Effector memory CD4-positive, alpha-beta T cell (primary cell): ENCODE measurements at places on chromosomes 6 and 20.

DNA sequence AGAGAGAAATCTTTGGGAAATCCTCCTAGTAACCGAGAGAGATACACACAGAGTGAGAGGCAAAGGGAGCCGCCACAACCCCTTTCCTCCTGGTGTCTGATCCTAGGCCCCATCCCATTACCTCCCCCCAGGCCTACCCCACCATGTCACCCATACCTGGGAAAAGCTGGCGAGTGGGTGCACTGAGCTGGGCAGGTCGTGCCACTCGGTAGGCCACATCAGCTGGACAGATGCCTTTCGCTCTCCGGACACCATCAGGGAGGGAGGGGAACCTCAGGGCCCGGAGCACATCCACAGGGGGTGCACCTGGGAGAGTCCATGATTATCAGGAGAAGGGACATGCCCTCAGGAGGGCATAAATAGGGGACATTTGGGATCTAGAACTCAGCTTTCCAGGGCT is 3.1 kb downstream of the COL11A2 start:
- no peak for DNase-seq

- no peak for DNase-seq
Measured at GRCh38 chr6:147509891-147510290, 1.4 kb downstream of the SAMD5 start.

DNA sequence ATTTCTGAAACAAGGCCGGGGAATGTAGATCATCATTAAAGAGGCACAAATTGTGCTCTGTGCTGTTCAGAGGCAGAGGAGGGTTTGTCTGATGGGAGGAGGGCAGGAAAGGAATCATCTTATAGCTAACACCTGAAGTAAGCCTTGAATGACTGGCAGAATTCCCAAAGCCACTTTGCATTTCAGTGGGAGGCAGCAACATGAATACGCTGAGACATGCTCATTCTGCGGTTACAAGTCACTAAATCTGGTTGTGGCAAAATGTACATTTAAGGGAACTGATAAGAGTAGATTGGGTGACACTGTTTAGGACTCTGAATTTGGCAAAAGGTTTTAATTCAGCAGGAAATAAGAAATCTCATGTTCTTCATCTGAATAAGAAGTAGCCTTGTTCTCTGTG is 4.4 kb upstream of the COL19A1 start:
- no peak for DNase-seq

GRCh38 chr20:289693-290083 is 862 bp downstream of the C20orf96 start:
- DNase-seq: no peak

DNA sequence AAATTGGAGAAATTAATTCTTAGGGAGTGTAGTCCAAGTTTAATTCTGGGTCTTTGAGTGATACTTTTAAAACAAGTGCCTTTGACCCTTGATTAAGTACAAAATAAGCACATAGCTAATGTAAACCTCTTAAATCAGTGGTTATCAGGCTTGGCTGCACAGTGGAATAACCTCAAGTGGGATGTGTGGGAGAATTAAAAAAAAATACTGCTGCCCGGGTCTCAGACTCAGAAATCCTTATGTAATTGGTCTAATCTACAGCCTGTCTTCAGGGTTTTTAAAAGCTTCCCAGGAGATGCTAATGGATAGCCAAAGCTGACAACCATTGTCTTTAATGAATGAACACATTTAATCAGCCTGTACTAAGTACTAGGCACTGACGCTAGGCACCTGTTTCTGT is 28.5 kb upstream of the TMEM14A start:
- no peak for DNase-seq

GRCh38 chr20:13068336-13068735 is 59.6 kb downstream of the SPTLC3 start:
- DNase-seq: no peak

DNA sequence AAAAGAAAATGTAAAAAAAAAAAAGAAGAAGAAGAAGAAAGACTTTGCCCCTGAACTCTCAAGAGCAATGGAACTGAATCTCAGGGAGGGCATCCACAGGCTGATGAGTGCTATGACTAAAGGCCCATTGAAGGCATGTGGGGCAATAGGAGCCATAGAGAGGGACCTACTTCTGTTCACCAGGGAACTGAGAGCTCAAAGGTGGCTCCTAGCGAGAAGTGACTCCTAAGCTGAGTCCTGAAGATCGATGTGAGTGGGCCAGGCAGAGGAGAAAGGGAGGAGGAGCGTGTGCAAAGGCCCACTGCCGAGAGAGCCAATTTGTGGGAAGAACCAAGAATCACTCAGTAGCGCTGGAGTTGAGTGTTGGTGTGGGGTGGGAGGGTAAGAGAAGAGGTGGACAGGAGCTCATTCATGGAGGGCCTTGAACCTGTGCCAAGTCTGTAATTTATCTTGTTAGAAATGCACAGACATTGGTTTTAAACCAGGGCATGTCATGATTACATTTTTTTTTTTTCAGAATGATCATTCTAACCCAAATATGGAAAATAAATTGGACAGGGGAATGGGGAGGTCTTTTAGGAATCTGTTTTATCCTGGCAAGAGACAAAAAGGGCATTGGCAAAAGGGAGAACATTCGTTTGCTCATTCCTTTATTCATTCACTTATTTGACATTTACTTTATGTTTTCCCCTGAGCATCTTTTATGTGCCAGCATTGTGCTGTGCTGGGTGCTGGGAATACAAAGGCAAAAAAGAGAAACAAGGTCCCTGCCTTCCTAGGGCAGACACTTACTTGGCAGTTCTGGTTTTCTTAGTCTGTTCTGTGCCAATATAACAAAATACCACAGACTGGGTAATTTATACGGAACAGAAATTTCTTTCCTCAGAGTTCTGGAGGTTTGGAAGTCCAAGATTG is 67.4 kb upstream of the DSP start:
- DNase-seq: no peak

DNA sequence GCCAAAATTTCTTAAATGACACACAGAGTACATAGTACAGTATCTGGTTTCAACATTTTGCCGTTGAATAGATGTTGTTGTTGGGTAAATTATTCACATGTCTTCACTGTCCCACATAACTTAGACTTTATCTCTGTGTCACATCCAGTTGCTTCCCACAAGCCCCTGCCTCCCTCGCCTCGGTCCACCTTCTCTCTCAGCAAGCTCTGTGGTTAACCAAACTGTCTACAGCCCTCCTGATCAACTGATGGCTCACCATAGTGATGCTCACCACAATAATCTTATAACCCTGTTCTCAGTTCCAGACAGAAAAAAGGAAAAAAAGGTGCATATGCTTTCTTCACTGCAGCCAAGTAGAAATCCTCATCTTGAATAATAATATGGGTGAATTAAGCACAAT is 23.0 kb downstream of the IL17F start:
- no peak for DNase-seq

GRCh38 chr20:63267691-63268090 is 4.9 kb upstream of the ARFGAP1 start:
- no peak for DNase-seq

DNA sequence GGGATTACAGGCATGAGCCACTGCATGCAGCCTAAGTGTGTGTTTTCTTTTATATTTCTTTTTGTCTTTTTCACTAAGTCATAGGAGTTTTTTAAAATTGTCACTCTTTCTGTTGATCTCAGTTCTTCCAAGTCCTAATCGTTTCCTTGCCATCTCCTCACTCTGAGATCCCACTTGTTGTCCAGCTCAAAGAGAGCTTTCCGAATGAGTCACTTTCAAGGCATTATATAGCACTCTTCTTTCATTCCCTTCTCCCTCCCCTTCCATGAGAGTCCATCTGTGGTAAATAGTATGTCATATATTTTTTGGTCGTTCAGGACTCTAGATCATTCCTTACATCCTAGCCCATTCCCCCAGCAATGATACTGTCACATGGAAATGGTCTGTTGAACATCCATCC is 4.3 kb downstream of the VAPB start:
- DNase-seq: no peak

GRCh38 chr6:34159844-34160243 is 14.0 kb upstream of the GRM4 start:
- no peak for DNase-seq

DNA sequence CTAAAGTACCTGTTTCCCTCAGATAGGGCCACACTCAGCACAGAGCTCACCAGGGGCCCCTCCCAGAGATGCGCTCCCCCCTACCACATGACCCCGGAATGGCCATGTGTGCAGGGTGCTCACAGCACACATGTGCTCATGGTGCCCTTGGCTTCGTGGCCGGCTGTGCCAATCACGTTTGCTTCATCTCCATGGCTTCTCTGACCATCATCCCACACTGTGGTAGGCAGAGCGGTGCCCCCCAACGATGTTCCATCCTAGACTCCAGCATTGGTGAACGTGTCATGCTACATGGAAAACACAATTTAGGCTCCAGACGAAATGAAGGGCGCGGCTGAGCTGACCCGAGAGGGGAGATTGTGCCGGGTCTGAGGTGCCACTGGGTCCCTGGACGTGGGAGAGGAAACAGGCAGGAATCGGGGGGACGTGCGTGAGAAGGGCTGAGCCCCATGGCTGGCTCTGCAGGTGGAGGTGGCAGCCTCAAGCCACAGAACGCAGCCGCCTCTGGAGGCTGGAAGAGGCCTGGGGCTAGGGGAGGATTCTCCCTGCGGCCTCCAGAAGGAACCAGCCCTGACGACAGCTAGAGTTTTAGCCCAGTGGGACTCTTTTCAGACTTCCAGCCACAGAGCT is 126.5 kb downstream of the DLL1 start:
- no peak for DNase-seq

DNA sequence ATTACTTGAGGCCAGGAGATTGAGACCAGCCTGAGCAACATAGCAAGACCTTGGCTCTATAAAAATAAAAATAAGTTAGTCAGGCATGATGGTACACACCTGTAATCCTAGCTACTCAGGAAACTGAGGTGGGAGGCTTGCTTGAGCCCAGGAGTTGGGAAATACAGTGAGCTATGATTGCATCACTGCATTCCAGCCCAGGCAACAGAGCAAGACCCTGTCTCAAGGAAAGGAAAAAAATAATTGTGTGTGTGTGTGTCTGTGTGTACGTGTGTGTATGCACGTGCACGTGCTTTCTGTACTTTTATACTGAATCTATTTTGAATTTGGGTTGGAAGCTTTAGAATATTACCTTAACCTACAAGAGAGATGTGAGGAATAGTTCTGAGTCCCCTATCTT is 58.9 kb downstream of the KIZ start:
- DNase-seq: no peak
